ENCODE measurements at places on chromosomes 3 and 15.

- no peak for DNase-seq
These were observed 35.6 kb upstream of the RHCG start for GRCh38 chr15:89531796-89532537.

- DNase-seq = no peak
These were observed 9.3 kb downstream of the GALNT15 start for GRCh38 chr3:16183601-16184270.

DNA sequence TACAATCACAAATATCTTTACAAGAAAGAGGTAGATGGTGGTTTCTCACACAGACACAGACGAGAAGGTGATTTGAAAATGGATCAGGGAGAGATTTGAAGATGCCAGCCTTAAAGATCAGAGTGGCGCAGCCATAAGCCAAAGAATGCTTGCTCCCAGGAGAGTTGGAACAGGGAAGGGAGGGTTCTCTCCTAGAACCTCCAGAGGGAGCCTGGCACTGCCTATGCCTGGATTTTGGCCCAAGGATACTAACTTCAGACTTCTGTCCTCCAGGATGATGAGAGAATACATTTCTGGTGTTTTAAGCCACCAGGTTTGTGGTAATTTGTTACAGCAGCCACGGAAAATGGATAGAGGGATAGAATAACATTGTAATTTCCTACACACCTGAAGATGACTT is 279.1 kb downstream of the FAM43A start:
- no peak for DNase-seq

GRCh38 chr3:154188846-154189245 is 67.7 kb downstream of the ARHGEF26 start:
- no peak for DNase-seq

- DNase-seq = no peak
These were observed 66.7 kb upstream of the STXBP5L start for GRCh38 chr3:120841264-120841663.

- DNase-seq = no peak
These were observed 54.8 kb upstream of the HES1 start for GRCh38 chr3:194080913-194081800.

DNA sequence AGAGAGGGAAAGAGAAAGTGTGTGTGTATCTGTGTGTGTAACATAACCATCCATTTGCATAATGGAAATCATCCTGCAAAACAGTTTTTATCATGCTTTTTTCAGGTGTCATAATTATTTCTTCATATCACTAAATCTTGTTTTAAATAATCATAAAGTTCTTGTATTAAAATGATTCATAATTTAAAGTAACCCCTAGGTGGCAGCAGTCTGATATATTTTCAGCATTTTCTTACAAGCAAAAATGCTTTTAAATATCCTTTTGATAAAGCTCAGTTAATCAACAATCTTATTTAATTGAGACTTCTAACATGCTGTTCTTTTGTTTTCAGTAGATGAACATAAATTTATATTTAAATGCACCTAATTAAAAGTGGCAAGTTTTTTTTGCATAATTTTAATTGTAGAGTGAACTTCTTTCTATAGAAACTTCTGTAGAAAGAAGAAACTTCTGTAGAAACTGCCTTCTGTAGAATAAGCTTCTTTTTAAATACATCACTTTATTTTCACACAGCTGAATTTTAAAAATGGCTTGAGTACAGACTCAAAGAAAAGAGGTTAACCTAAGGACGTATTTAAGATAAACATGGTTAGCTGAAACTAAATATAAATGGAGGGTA is 72.5 kb downstream of the OPA1 start:
- DNase-seq = peak; percentile 63

- no peak for DNase-seq
These were observed 39.2 kb downstream of the CLEC3B start for GRCh38 chr3:45065373-45065720.

GRCh38 chr3:111470032-111470431 is 72.0 kb upstream of the CD96 start:
- DNase-seq = no peak

DNA sequence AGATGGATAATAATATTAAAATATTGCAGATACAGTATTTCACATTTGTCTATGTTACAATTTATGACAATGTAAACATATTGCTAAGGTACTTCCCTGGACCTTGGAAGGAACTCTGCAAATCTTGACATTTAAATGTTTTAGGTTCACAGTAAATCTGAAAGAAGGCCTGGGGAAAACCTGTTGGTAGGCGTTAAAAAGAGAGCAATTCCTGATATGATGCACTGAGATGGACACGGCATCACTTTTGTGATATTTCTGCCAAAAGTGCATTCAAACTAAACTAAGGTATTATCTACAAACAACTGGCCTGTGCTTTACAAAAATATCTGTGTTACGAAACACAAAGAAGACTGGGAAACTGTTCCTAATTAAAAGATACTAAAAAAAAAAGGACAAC is 6.1 kb upstream of the TP63 start:
- no peak for DNase-seq

GRCh38 chr3:191070762-191071403 is 128.2 kb upstream of the OSTN start:
- no peak for DNase-seq

DNA sequence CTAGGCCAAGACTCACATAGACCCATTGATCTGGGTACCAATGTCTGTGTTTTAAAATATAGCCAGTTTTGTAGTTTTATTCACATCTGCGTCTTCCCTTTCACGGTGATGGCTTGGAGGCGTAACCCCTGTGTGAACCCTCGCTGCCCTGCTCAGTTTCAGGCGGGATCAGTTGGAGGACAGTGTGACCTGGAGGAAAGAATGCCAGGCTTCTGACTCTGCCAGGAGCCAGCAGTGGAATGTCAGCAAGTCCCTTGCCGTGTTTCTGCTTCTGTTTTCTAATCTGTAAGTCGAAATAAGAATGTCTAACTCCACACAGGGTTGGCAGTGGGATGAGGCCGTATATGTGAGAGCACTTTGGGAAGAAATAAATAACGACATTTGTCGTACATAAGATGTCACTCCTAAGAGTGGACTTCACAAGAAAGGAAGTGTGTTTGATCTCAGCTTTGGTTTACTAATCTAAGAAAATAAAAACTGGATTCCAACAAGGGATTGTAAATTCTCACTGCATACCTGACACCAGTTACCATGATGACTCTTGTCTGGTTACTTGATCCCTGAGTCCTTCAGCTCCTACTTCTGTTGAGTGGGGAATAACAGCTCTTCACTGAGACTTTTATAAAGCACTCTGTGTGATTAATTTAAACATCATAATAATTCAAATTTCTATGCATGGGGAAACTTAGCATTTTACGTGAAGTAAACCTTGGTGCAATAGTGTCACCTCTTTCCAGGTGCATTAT is 6.3 kb upstream of the CA12 start:
- no peak for DNase-seq

DNA sequence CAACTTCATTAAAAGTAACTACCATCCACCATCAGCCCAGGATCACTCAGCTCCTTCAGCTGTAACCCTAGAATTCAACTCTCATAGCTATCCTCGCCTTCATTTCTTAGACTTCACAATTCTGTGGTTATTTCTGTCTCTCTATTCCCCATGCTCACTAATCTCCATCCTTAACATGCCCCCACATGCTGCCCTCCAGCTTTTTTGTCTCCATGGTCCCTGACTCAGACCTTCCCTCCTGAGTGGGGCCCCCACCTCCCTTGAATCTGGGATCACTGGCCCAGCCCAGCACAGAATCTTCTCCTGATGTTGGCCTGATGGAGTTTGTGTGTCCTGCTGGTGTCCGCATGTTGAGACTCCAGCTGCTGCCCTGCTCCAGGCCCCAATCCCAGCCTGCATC is 41.7 kb downstream of the CHST14 start:
- no peak for DNase-seq

DNA sequence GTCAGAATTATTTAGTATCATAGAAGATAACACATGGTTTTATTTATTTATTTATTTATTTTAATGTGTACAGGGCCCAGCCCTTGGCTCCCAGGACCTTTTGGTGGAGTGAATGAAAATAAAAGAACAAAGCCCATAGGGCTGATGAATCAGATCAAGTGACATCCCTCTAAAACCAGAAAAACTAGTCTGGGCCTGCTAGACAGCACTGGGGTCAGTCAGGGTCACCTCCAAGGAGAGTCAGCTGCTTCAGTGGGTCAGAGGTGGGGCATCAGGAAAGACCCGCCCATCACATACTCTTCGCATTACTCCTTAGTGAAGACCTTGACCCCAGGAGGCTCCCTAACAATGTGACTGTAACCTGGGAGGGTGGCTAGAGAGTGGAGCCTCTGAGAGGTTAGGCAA is 12.8 kb downstream of the PPCDC start:
- DNase-seq = no peak

- no peak for DNase-seq
These were observed 93.8 kb downstream of the FRMD5 start for GRCh38 chr15:44101286-44101685.

- DNase-seq = no peak
These were observed 451.5 kb upstream of the NECTIN3 start for GRCh38 chr3:110620118-110620517.

GRCh38 chr15:50218291-50218690 is 36.3 kb downstream of the SLC27A2 start:
- no peak for DNase-seq

GRCh38 chr15:73325191-73325861 is 43.4 kb downstream of the HCN4 start:
- DNase-seq = no peak

GRCh38 chr15:52727815-52728214 is 48.6 kb upstream of the ATOSA start:
- peak; percentile 70 for DNase-seq

- no peak for DNase-seq
These were observed 1.3 kb downstream of the SMC4 start for GRCh38 chr3:160400702-160401150.

DNA sequence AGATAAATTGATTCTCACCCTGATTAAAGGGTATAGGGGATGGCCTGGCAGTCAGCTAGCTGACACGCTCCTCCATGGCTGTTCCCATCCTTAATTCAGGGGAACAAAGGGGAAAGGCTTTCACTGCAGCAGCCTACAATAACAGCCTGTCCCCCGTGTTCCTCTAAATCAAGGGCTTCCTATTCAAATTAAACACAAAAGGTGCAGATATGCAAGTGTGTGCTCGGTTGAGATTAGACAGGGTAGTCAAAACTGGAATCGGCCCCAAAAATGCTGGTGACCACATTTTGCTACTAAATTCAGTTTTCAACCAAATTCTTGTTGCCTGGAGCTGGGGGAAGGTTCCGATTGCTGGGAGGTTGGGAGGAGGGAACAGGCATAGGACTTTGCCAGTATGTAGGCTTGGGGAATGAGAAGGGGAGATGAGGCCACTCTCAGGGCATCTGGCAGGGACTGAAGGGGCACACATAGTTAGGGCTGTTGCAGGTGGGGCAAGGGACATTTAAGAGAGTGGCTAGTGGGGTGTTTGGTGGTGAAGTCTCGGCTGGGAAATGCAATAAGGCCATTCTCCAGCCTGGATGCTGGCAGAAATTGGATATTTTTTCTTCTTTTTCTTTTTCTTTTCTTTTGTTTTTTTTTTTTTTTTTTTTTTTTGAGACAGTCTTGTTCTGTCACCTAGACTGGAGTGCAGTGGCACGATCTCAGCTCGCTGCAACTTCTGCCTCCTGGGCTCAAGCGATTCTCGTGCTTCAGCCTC is 32.9 kb upstream of the CTSH start:
- DNase-seq = no peak

DNA sequence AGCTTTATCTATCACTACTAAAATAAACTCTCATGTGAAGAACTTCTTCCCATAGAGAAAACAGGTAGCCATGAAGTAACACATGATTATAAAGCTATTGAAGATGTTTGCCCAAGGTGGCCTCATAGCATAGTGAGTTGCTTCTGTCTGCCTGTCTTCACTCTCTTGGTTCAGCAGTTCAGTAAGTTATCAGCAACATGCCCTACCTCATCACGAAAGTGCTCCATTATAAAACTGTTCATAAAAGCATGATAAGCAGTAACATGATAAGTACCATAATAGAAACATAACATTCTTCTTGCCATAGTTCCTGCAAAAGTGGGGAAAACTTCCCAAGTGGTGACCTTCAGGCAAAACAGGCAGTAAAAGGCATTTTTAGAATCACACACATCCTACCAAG is 45.6 kb downstream of the MRPL3 start:
- no peak for DNase-seq

DNA sequence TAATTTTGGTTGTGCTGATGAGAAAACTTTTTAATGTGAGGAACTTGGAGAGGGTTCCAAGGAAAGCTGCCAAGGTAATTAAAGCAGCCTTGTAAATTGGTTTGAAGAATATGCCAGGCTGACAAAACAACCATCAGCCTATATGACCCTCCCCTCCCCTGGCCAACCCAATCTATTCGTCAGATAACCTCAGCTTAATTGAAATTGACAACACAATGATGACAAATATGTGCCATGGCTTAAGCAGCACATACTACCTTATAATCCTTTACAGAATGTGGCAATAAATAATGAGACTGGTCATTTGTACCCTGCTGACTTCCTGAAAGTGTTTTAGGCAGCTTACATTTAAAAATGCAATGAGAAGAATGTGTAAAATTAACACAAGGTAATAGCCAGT is 118.2 kb downstream of the EFHB start:
- no peak for DNase-seq

GRCh38 chr15:68606375-68606774 is 27.6 kb downstream of the CORO2B start:
- no peak for DNase-seq

- DNase-seq = no peak
These were observed 70.3 kb downstream of the TBL1XR1 start for GRCh38 chr3:177127008-177127407.

DNA sequence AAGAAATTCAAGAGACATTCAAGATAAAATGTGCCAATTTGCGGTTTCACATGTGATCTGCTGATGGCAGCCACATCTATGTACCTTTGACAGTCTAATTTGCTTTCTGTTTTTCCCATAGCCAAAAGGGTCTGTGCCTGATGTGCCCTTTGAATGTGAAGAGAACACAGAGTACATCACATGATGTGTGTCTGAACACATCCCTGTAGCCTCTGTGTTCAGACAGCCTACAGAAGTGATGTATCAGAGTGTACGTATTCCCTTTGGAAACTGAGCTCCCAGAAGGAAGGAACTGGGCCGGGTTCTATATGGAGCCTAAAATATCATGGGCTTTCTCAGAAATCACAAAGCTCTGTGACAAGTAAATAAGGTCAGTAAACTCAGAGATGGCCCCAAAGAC is 52.4 kb downstream of the BOC start:
- DNase-seq = no peak

GRCh38 chr3:117817103-117817502 is 1107.5 kb downstream of the TUSC7 start:
- DNase-seq = no peak

DNA sequence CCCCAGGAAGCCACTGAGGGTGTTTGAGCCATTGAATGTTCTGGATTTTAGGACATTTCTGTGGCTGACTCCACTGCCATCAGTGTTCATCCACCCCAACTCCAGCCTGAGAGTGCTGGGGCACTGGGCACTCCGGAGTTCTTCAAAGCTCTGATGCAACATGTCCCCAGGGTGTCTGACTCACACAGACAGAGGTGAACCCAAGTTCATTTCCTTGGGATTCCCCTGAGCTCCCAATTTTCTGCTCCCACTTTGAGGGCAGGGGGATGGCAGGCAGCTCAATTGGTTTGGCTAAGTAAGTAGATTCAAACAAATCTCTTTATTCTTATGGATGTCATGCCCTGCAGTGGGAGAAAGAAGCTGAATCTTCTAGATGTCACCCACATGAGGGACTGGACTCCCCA is 2.2 kb downstream of the STRA6 start:
- no peak for DNase-seq

GRCh38 chr15:66704803-66705153 is 2.7 kb downstream of the SMAD6 start:
- DNase-seq = no peak

GRCh38 chr3:1447452-1447851 is 354.6 kb downstream of the CNTN6 start:
- no peak for DNase-seq

Data from eye (tissue), 1 donor.